CD4-positive, alpha-beta T cell treated with Interferon alpha-2 for 1 hour (primary cell): ENCODE measurements at places on chromosomes 7 and 10.

DNA sequence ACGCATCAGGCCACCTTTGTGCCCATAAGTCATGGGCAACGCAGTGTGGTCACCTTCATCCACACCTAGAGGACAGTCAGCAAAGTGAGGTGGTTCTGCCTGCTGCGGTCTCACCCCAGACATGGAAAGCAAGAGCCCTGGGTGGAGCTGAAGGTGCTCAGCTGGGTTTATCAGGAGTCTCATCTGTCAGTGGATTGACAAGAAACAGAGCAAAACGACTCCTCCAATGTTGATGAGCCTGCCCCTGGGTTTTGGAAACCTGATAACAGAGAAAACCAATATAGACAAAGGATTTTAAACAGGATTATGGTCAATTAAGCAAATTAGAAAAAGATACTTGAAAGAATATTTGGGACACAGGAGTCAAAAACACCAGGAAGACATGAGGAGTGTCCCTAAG, 229.3 kb upstream of the PRSS58 start:
- DNase-seq: no peak

GRCh38 chr10:77507291-77507880, 130.2 kb downstream of the KCNMA1 start:
- no peak for DNase-seq

- no peak for DNase-seq
Measured at GRCh38 chr10:66151346-66151745, 774.5 kb upstream of the LRRTM3 start.

GRCh38 chr10:132139526-132139925, 47.2 kb upstream of the DPYSL4 start:
- DNase-seq: no peak

DNA sequence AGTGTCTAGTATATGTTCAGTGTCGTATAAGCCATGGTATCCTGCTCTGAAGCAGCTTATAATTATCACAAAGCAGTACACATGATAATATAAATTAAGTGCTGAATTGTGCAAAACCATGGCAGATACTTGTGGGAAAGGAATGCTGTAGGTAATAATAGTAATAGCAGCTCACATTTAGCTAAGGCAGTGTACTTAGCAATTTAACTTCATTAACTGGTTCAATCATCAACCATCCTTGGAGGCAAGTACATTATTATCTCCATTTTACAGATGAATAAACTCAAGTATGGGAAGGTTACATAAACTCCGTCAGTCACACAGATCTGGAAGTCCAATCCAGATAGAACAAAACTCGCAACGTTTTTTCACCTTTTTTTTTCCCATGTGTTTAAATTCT, 21.6 kb upstream of the RNF148 start:
- no peak for DNase-seq

GRCh38 chr7:156673454-156673853, 32.9 kb downstream of the RNF32 start:
- DNase-seq: no peak

DNA sequence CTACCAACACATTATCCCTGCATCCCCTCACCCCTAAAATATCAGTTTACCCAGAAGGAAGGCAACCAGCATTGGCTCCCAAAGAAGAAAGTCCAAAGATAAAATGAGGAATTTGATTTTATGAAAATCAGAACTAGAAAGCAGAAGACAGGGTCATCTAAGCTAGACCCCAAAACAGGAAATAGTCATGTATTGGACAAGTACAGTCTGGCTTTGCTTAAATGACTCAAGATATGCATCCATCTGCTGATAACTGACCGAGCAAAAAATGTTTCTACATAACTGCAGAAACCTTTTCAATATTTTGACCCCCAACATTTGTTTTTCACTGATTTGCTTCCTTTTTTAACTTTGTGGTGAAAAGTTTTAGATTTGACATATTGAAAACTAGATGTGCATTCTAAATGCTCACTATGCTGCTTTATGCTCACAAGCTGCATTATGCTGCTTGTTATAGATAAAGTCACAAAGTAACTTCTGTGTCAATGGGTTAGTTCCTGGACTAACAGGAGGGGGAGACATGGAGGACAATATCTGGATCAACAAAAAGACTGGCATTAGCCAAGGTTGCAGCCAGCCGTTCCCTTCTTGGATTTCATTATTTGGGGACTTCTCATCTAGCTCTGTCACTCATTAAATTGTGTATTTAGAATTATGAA, 227.0 kb downstream of the INHBA start:
- DNase-seq: no peak

DNA sequence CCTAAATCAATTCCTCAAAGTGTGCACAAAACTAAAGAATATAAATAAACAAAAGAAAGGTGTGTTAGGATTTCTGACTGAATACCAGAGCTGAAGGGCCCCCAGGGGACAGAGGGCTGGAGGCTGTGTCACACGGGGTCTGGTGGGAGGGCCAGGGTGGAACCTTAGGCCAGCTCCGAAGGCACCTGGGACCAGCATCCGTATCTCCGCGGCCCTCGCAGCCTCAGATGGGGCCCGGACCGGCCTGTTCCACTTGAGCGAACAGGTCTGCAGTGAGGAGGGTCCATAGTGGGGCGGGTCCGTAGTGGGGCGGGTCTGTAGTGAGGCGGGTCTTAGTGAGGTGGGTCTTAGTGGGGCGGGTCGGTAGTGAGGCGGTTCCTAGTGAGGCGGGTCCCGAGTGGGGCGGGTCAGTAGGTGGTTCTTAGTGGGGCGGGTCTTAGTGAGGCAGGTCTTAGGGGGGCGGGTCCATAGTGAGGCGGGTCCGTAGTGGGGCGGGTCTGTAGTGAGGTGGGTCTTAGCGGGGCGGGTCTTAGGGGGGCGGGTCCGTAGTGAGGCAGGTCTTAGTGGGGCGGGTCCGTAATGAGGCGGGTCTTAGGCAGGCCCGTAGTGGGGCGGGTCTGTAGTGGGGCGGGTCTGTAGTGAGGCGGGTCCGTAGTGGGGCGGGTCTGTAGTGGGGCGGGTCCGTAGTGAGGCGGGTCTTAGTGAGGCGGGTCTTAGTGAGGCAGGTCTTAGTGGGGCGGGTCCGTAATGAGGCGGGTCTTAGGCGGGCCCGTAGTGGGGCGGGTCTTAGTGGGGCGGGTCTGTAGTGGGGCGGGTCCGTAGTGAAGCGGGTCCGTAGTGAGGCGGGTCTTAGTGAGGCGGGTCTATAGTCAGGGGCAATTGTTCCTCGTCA, 15.1 kb downstream of the GPR146 start:
- no peak for DNase-seq

- no peak for DNase-seq
Measured at GRCh38 chr7:83143107-83143506, 19.6 kb downstream of the PCLO start.
